Effector memory CD4-positive, alpha-beta T cell (primary cell): ENCODE measurements at places on chromosomes 5 and 9.

- no peak for DNase-seq
Measured at GRCh38 chr9:108761655-108762347, 94.0 kb downstream of the ACTL7B start.

DNA sequence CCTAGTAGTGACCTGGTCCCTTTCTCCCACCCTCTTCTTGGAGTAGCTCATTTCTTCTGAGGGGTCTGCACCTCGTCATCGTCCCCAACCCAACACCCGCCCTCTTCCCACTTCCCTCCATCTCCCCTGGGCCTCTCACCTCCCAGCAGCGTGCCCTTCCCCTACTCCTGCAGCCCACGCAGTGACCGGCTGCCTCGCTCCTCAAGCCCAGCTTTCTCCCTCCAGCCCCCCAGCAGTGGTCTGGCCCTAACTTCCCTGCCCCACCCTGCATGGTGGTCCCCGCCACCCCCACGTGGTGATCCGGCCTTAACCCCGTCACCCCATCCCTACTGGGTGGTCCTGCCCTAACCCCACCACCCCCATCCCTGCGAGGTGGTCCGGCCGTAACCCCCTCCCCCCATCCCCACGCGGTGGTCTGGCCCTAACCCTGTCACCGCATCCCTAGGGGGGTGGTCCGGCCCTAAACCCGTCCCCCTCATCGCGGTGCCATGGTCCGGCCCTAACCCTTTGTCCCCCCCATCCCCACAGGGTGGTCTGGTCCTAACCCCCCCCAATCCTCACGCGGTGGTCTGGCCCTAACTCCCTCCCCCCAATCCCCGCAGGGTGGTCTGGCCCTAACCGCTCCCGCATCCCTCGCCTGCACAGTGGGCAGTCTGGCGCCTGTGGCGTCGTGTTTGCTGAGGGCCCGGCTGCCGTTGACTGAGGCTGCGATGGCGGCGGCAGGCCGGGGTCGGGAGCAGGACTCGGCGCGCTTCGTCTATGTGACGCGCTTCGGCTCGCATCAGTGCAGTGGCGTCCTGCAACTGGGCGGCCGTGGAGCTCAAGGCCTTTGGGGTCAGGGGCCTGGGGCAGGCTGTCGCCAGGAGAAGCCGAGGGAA is at the start of gene C5orf47:
Gene C5orf47, plus strand, starts transcription at position 617 of the 878 bp plus-strand sequence. Its CDS starts 94 bp downstream, at position 711.
- DNase-seq, result no peak

DNA sequence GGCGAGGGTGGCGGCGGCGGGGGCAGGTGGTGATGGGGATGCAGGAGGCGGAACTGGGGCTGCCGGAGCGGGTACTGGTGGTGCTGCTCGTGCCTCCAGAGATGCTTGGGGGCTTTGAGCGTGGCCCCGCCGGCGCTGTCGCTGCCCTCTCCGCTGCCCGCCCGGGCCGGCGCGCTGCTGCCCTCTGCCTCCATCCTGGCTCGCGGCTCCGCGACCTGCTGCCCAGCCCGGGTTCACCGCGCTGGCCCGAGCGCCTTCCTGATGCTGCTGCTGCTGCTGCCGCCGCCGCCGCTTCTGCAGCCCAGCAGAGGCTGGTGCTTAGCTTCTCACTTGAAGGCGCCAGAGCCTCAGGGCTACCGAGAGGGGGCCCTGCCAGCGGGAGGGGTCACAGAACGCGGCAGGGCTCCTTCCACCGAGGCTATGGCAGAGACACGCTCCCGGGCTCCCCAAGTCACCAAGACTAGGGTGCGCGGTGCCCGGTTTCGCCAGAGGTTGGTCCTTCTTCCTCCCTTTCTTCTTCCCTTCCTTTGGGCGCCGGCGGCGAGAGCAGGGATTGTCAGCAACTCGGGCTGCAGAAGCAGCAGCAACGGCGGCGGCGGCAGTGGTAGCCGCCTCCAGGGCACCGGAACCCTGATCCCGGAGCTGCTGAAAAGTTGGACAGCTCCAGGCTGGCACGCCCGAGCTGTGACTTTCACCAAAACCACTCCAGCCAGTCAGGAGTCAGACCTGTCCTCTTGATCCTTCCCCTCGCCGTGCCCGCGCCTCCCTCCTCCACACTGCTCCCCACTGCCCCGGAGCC is at the start of gene PDE4D:
Gene PDE4D, minus strand, starts transcription at position 298 of the 799 bp plus-strand sequence.
- DNase-seq, result no peak

DNA sequence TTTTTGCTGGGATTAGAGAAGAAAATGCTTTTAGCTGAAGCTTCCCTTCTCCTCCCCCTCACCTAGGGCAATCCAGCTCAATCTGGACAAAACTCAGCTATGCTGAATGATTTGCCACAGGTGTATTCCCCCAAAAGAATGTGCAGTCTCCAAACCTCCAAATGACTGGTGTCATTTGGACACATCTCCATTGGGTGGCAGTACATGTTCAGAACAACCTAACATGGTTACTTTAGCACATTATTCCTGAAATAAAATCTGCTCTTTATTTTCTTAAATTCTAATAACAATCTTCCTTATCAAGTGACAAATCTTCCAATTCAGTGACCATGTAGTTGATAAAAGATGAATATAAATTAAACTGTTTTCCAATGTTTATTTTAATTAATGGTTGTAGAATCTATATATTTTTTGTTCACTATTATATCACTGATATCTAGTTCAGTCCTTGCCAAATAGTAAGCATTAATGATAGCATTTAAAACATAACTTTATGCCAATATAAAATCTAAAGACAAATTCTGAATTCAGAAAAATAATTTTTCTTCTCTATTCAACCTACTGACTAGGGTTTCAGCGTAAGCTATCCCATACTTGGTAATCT is 61.3 kb upstream of the MOCS2 start:
- DNase-seq, result no peak

DNA sequence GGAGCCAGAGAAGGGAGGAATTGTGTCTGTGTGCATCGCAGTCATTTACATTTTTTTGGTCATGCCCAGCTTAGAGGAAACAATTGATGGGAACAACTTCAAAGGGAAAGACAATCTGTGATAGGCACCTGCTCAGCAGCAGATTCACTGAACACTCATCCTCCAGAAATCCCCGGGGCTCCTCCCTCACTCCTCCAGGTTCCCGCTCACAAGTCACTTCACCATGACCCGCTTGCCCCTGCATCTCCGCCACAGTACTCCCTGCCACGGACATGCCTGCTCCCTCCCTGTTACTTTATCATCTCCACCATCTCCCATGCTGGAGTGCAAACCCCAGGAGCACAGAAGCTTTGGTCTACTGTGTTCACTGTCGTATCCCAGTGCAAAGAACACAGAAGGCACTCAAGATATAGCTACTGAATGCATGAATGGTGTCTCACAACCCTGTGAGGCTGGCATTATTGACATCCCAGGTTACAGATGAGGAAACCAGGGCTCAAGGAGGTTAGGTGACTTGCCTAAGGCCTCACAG is 16.2 kb downstream of the LHX6 start:
- DNase-seq, result no peak

DNA sequence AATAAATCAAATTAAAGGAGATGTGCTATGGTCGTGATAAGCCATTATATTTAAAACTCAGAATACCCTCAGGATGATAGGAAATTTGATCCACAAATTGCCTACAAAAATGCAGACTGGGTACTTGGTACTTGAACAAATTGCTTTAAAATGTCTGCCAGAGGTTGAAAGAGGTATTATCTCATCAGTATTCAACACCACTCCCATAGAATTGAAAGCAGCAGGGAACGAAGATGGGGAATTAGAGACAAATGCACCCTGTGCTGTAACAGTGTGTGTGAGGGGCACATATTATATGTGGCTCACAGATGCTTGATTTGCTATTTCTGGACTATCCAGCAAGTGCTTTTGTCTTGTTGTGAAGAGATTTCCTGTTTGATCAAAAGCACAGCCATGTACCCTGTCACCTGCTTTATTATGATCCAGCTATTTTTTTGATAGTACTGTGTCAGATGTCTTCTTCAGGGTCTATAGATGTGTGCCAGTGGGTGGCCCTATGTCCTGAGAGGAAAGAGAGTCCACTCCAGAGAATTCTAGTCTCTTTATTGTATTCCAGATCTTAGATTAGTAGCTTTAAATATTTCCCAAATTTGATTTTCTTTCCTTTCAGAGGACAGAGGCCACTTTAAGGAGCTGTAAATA is 120.1 kb downstream of the XRCC4 start:
- no peak for DNase-seq
